Stimulated activated CD4-positive, alpha-beta T cell treated with anti-CD3 and anti-CD28 coated beads, Interleukin-15, amount 100 ng/mL, for 48 hours (primary cell): ENCODE measurements at places on chromosomes 6 and 20.

- DNase-seq: no peak
Observed at GRCh38 chr6:154071236-154071635, 32.2 kb downstream of the OPRM1 start.

- DNase-seq: no peak
Observed at GRCh38 chr6:161169696-161170095, 104.2 kb downstream of the AGPAT4 start.

DNA sequence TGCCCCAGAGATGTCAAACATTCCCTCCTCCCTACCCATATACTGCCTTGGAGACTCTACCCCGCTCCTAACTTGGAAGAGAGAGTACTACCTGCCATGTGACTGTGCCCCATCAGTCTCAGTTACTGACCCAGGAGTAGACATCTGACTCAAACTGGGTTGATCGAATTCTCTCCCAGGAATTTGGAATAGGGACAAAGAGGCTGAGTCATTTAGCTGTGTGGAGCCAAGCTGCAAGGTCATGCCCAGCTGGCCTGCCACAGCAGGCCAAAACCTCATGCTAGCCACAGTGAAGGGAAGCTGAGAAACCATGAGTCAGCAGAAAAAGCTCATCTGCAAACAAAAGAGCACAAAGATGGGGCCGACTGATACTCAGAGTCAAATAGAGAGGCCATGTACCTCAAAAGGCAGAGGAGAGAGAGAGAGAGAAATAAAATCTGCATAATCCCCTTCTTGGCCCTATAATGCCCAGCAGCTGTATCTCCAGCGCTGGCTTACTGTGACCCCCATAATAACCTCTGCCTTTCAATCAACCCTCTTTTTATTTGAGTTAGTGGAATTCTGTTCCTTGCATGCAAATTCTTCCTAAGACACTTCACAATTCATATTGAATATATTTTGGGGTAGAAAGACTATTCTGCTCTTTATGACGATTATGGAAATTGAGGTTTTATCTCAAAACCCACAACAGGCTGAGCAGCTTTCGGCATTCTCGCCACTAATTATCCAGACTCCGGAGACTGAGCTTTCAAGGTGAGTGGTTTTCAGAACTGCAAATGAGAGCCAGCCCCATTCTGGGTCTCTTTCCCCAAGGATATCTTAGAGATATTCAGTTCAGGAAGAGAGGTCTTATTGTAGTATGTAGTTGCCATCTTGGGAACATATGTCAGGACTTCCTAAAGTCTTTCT is 21.4 kb upstream of the AKIRIN2 start:
- no peak for DNase-seq

DNA sequence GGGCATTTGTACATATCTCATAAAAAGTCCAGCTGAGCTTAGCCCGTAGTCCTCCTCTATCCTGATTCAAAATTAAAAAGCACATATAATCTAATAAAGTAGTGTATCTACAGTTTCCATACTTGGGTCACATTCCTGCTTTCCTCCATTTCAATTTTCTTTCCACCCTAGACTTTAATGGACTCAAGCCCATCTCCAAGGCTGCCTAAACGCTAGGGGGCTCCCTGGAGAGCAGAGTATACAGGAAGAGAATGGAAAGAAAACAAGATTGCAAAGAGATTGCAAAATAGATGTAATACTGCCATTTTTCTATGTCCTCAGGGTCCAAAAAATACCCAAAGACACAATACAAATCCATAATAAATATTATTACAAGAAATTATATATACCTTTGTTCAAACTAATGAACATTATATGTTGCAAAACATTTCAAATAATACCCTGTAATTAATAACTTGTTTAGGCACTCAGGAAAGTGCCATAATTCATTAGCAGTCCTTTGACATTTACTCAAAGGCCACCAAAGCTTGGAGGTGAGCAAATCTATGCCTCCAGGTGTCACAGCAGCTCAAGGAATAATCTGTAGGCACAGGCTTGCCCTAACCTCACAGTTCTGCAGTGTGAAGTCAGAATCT is 2.4 kb upstream of the MCM3 start:
- DNase-seq: peak; percentile 38

- DNase-seq: no peak
Observed at GRCh38 chr6:133761706-133762105, 127.2 kb upstream of the TCF21 start.

DNA sequence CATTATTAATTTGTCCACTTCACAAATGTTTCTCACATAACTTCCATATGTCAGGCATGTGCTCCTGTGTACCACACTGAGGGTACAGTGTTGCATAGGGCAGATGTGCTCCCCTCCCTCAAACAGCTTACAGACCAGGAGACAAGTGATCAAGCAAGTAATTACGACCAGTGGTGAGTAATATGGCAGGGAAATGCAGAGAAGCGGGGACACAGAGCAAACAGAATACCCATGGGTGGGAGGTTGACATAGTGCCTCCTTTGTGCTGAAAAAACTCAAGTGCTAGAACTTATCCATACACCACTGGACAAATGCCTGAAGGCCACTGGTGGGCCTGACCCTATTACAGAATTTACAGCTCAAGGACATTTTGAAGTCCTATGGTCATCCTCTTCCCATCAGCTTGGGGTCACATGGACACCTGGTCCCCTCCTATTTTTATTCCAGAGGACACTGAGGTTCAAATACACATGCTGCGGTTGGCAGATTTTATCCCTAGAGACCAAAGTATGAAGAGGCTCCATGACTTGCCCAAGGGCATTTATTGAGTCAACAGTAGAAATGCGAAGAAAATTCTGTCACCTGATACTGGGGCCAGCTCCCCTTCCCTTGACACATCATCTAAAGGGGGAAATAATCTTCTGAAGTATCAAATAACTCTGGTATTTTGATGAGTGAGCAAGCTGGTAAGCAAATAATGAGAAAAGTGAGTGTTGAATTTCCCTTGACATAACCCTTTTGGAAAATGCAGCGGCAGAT is 116.6 kb downstream of the QRSL1 start:
- DNase-seq: no peak

DNA sequence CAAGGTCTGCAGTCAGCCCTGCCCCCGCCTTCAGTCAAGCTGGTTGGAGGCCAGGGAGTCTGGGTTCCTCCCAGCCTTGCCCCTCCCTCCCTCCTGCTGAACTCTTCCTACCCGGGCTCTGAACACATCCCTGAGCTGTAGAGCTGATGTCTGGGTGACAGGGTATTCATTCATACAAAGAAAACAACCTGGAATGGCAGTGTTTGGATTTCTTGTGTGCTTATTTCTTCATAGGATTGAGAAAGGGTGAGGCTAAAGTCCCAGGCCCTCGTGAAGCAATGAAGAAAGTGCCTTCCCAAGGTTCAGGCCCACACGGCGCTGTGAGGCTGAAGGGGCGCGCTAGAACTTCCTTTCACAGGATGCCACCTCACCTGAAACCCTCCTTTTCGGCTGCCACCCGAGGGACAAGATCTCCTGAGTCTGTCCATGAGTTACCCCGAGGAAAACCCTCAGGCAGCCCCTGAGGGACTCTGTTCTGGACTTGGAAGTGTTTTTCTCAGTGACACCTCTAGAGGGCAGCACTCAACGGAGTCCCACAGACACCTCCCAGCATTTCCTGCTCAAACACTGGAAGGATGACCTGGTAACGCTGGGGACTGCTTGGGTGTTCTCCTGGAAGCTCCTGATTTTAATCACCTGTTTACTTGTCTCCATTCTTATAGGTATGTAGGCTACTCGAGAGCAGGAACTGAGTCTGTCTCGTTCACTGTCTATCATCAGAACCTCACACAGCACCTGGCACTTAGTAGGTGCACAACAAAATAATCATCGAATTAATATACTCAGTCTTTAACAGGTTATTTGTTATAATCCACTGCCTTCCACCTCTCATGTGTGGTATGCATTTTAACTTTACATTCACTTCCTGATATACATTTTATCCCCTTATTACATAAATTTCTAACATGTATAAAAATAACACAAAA is 11.8 kb upstream of the GSTA1 start:
- peak; percentile 23 for DNase-seq

- no peak for DNase-seq
Observed at GRCh38 chr6:164378330-164378729, 931.1 kb downstream of the C6orf118 start.

GRCh38 chr6:99467509-99468106 is 42.5 kb upstream of the PNISR start:
- DNase-seq: no peak

- no peak for DNase-seq
Observed at GRCh38 chr20:37274851-37275524, 13.4 kb upstream of the GHRH start.

- no peak for DNase-seq
Observed at GRCh38 chr6:43129434-43130194, 41.5 kb upstream of the SRF start.
